ENCODE measurements at places on chromosomes 6 and 20.

DNA sequence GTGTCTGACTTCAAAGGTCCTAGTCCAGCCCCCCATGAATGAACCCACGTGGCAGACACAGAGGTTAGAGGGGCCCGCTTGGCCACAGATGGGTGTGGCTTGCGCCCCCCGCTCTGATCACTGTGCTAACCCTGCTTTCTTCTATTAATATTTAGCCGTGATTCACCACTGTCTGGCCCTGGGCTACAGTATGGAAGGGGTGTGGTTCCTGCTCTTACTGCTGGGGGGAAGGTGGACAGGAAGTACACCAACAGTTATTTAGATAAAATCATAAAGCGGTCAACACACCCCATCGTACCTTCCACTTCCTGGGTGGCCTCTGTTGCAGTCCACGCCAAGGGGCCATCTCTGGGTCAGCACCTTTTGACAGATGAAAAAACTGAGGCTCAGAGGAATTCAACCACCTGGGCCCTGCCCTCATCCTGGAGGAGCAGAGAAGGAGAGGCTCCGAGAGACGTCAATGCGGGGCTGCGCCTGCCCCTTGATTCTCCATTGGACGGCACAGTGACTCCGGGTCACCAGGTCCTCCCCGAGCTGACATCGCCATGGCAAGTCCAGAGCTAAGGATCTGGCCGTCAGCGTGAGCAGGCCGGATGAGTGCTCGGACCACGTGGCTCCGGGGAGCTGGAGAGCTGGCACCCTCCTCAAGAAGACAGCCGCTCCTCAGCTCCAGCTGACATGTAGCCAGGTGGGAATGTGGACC lies 206.3 kb downstream of the PREX1 start:
- DNase-seq, result no peak

GRCh38 chr6:56172144-56172543 lies 75.2 kb downstream of the COL21A1 start:
- DNase-seq, result no peak

DNA sequence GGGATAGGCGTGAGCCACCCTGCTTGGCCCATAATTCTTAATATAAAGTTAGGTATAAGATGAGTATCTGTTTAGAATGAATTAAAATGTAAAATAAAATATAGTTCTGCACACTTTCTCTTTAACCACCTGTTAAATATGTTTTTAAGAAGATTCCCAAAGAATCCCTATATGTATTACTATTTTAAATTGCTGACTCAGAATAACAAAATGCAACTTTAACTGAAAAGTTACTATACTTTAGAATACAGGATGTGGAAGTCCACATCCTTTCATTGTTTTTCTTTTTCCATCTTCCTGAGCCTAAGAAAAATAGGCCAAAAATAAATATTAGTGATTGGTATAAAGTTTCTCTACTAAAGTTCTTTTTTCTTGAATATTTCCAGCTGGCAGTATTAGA lies 325.6 kb upstream of the EYS start:
- no peak for DNase-seq

DNA sequence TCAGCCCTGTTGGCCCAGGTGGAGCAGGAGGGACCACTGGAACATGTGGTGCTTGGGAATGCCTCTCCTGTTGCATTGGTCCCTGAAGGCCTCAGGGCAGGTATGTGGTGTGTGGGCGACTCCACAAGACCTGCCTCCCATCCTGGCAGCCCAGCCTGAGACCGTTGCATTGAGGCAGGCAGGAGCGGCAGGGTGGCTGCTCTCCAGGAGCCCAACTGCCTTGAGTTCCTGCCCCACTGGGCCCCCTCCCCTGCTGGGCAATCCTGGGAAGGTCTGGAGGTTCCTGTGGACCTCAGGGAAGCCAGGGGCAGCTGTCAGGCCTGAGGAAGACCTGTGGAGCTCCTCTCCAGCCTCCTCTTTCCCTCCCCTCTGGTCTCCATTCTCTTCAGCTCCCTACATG lies 19.8 kb downstream of the MAVS start:
- no peak for DNase-seq

DNA sequence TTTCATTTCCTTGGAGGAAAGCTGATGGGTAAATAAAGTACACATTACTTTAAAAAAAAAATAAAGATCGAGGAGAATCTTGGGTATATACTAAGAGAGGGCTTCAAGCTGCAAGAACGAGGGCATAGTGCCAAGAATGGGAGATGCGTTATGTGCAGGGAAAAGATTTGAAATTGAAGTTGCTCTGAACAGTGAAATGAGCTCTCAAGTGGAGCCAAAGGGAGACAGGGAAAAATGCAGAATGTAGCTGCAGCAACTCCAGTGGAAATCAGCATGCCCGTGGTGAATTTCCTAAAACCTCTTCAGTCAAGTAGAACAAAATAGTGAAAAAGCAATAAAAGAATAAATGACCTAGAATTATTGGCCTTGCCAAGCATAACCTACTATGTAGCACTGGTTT lies 11.4 kb upstream of the COL9A1 start:
- no peak for DNase-seq

GRCh38 chr6:35064290-35064689 lies 76.8 kb downstream of the TCP11 start:
- no peak for DNase-seq

- DNase-seq, result no peak
Observed at GRCh38 chr6:129206821-129207220, 323.9 kb downstream of the LAMA2 start.
